Putamen (tissue), 1 donor: ENCODE measurements at places on chromosomes 1 and 21.

DNA sequence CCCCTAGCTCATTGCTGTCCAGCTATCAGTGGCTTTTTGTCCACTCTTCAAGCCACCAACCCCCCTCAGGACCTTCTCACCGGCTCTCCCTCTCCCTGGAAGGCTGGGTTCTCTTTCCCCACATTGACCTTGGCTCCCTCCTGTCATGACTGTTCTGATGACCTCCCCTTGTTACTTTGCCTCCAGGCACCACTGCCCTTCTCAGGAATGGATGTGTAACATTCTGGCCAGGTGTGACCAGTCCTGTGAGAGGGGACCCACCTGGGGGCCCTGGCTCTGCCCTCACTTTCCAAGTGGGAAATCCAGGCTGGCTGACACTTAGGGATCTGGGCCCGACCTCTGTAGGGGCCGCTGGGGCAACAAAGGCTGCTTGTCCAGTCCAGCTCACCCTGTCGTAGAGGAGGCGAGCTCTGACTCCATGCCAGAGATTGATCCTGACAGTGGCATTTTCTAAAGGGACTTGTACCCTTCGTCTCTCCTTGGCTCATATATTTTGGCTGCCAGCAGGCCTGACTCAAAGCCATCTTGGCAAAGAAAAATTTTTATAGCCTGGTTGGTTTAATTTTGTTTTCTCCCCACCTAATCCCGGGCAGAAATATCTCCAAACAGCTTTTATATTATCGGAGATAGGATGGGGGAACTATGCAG is 37.9 kb upstream of the USP24 start:
- no peak for DNase-seq

DNA sequence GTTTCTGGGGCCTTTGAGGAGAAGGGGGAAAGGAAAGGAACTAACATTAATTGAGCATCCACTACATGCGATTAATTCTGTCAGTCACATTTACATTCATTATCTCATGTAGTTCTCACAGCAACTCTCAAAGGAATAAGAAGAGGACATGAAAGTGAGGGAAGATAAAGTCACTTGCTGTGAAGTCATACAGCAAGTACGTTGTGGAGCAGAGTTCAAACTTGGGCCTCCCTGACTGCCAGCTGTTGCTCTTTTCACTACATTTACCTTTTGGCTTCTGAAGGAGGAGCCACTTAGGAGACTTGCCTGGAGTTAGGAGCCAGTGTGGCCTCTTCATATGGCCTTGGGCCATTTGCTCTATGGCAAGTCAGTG is 6.2 kb downstream of the ZNF691 start:
- no peak for DNase-seq

DNA sequence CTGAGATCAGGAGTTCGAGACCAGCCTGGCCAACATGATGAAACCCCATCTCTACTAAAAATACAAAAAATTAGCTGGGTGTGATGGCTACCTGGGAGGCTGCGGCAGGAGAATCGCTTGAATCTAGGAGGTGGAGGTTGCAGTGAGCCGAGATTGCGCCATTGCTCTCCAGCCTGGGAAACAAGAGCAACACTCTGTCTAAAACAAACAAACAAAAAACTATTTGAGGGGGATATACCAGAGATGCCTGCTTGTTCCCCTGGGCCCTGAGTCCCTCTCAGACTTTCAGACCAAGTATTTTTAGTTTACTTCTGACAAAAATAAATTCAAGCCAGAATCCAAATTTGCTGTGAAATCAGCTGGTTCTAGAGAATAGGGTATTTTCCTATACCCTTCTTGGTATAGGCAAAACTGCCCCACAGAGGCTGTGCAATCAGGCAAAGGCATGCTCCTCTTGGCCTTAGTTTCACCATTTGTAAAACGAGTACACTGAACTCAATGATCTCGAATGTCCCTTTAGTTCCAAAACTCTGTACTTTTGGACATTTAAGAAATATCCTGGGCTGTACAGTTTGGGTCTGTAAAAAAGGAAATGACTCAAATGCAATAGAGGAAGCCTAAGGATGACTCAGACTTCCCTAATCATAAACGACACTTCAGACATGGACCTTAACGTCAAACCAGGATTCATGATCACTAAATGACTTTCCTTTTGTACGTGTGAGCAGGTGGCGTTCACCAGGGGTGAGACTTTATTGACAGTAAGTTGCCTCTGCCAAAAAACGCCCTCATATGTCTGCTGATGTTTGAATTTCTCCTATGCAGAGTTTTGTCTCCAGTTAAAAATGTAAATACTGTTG is 16.1 kb downstream of the ENSA start:
- no peak for DNase-seq

- no peak for DNase-seq
These were observed 180.7 kb downstream of the ZNF326 start for GRCh38 chr1:90175490-90176167.

DNA sequence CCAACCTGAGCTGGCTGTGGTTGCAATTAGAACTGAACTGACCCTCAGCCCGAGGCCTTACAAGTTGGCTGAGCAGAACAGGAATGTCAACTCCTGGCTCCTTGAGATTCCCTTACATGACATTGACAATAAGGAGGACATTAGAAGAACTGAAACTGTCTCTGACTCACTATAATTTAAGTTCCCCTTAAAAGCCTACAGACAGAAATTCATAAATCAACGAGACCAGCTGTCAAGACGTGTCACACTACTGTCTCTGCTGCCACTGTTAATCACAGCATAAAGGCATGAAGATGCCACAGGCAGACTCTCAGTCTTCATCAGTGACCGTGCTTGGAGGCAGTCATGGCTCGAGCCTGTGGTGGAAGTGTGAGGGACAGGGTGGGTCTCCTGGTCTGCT is 168.8 kb downstream of the GABPA start:
- no peak for DNase-seq

DNA sequence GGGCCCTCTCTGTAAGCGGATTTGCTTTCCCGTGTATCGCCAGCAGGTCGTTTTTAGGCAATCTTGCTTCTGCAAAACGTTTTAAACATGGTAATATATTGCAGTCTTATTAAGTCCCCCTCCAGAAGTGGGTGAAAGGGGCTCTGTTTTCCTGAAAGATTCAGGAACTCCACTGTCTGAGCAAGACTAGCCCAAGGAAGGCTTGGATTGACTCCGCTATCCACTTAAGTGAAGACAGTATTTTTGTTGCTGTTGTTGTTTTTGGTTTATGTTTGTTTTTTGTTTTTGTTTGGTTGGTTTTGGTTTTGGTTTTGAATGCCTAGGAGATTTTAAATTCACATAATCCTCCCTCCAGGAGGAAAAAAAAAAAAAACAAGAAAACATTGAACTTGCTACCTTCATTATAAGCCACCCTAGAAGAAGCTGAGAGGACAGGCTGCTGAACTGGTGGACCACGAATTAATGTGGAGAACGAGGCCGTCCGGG is 29.1 kb upstream of the NFIA start:
- DNase-seq, result no peak

GRCh38 chr1:227788271-227789083 is 27.0 kb upstream of the PRSS38 start:
- DNase-seq, result no peak

DNA sequence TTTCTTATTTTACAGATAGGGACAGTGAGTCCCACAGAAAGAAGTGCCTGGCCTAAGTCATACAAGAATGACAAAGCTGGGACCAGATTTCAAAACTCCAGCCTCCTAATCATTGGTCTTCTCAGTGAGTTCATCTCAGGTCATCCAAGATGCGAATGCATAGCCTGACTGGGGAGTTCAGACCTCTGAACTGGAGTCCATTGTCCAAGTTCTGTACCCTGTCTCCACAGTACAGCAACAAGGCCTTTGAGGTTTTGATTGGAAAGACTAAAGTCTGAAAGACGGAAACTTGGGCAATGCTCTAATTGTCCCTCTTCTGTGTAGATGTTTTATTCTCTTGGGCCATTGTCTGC is 62.0 kb downstream of the TNN start:
- DNase-seq, result no peak
